GM23248 (cell line): ENCODE measurements at places on chromosomes 4 and X. TPM values are rescaled to one million over a fixed set of nuclear protein-coding genes. Genes with fewer than 3 reads are reported as not detected.

CPZ gene
- total RNA-seq: 13.4 and 14.0 TPM in 2 replicates

PPP4R3C gene
- total RNA-seq: not detected in 2 replicates

PABPC1L2B gene
- total RNA-seq: not detected in 2 replicates

SOWAHB gene
- not detected in 2 replicates for total RNA-seq
